Fibroblast of skin of left quadriceps (primary cell): ENCODE measurements at places on chromosomes 3 and 15.

GRCh38 chr3:47712398-47712797 is 69.3 kb downstream of the SMARCC1 start:
- DNase-seq, result no peak

GRCh38 chr3:172846706-172847105 is 96.2 kb downstream of the ECT2 start:
- DNase-seq, result peak; percentile 69

DNA sequence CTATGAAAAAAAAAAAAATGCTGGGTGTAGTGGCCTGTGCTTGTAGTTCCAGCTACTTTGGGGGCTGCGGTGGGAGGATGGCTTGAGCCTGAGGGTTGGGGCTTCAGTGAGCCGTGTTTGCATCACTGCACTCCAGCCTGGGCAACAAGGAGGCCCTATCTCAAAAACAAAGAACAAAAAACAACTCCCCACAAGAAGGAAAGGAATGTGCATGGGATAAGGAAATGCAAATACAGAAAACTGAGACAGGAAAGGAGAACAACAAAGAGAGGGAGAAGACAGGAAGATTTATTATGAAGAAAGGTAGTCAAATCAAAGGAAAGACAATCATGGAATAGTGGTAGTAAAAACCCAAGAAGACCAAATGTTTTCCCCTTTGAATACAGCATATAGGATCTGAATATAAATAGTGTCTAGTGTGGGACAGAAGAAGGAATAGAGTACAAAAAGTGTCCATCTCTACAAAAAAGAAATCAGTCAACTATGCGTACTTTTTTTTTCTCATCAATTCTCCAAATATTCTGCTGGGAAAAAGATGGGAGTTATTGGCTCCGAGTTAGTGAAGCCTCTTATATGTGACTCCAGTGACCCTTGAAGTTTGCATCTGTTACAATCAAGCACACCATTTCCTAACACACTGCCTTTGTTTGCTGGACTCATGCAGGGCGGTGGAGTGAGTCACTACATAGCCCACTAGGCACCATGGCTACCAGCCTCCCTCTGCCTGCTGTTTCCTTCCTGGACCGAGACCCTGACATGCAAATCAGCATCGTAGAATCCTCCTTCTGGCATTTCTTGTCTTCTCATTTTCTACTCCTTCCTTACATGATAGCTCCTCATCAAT is 101.2 kb upstream of the PTX3 start:
- DNase-seq, result no peak

GRCh38 chr15:64892847-64893403 is 18.8 kb upstream of the ANKDD1A start:
- no peak for DNase-seq

GRCh38 chr3:152910966-152911365 is 76.0 kb downstream of the P2RY1 start:
- no peak for DNase-seq

DNA sequence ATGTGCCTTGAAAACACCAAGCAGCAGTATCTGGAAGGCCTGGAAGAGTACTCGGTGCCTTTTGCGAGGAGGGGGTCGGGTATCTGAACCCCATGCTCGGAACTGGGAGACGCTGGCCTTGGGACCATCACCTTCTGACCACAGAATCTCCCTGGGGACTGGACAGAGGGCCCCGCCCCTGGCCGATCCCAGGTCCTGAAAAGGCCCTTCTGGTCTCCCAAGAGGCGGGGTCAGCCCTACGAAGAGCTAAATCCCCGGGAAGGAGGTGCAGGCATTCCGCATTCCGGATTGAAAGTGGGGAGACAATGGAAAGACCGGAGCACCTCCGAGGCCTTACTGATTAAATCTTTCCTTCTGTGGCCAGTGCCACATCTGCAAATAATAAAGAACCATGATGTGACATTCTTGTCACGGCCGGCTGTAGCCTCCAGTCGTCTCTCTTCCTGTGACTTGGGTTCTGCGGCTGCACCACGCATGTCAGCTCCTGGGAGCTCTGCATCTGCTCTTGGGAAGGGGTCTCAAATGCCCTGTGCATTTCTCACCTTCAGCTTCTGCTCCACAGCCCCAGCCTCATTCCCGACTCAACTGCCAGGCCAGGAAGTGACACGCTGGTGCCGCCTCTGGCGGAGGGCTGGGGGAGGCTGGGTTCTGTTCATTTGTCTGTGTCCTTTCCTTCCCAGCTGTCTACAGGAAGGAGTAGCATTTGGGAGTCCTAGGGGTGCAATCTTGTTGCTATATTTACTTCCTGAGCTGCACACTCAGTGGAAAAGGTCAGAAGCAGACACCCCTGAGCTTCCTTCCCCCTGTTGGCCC is 173.5 kb downstream of the KLF13 start:
- no peak for DNase-seq

DNA sequence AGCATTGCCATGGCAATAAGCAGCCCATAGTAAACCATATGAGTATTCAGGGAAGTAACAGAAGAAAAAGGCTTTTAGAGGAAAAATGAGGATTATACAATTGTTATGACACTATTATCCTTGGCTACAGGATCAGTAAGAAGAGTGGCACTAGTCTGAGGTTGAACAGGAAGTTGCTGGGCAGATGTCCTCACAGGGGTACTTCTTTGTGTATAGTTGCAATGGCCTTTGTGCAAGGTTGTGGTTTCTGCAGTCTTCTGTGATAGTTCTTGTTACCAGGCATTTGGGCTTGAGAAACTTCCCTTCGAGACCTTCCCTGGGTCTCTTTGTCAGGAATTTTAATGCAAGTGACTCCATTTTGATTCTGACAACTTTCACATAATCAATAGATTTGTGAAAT is 100.6 kb upstream of the ATP11B start:
- no peak for DNase-seq

GRCh38 chr3:189557824-189558223 is 73.4 kb upstream of the TP63 start:
- no peak for DNase-seq

DNA sequence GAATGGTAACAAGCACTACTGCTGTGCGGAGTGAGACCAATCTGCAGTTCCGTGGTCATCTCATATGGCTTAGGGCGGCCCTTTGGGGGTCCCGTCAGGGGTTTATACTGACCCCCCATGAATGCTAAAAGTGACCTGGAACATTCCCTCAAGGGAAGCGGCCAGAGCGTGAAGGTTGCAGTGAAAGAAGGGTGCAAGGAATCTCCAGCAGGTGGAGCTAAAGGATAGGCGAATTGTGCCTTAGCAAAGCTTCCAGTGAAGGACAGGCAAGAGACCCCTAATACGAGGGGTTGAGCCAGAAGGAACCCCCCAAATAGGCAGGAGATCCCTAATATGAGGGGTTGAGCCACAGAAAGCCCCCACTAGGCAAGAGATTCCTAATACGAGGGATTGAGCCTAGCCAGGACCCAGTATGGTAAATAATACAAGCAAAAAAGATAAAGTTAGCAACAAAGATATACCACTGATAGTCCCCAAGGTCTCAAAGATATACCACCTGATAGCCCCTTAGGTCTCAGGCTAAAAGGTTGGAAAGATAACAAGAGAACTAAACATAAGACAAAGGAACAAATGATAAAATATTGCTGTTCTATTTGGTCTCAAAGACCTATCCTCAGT is 32.8 kb downstream of the ZNF589 start:
- DNase-seq, result peak; percentile 28

GRCh38 chr3:81696090-81696489 is 65.4 kb downstream of the GBE1 start:
- no peak for DNase-seq

DNA sequence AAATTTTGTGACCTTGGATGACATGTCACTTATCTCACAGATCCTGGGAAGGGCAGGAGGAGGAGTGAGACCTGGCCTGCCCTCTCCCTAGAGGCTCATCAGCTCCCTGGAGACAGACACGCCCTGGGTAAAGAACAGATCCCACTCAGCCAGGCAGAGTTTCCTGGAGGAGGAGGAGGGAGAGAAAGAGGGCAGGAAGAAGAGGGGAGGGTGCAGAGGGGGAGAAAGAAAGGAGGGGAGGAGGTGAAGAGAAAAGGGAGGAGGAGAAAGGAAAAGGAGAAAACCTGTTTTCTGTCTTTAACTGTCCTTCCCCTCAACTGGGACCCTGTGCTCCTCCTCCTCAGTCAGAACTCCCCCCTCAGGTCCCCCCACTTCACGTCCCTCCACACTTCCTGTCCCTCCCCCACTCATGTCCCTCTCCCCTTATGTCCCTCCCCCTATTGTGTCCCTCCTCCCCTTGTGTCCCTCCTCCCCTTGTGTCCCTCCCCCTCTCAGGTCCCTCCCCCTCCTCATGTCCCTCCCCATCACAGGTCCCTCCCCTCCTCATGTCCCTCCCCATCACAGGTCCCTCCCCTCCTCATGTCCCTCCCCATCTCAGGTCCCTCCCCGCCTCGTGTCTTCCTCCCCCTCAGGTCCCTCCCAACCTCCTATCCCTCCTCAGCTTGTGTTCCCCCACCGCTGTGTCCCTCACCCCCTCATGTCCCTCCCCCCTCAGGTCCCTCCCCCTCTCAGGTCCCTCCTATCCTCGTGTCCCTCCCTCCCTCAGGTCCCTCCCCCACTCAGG is 52.3 kb upstream of the CGNL1 start:
- no peak for DNase-seq

- DNase-seq, result no peak
Measured at GRCh38 chr3:118907909-118908308, 126.7 kb downstream of the IGSF11 start.

DNA sequence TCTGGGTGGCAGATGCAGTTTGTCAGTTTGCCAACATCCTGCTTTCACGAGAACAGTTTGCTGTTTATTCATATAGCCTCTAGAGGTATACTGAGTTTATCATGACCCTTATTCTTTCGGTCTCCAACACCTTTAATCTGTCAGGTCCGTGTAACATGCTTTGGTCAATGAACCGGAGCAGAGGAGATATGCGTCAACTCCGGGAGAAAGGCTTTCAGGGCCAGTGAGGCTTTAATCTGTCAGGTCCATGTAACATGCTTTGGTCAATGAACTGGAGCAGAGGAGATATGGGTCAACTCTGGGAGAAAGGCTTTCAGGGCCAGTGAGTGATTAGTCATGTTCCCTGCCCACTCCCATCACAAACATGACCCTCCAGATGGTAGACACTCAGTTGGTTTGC is 16.9 kb upstream of the GPD1L start:
- no peak for DNase-seq

DNA sequence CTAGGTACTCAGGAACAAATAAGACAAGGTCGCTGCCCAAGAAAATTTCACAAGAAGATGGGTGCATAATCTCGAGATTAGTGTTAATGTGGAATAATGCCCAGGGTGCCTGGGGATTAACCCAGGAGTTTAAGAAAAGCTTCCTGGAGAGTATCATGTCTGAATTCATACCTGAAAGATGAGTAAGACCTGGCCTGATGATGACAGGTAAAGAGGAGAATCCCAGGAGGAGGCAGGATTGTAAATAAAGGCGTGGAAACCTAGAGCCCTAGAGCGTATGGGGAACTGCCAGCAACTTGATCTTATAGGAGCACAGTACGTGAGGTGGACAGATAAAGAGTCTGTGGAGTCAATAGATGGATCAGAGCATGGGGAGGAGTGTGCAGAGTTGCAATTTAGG is 43.0 kb downstream of the ARRDC4 start:
- no peak for DNase-seq

- no peak for DNase-seq
Measured at GRCh38 chr3:23740517-23740965, 65.2 kb upstream of the UBE2E1 start.

- DNase-seq, result no peak
Measured at GRCh38 chr15:101121511-101122090, 130.2 kb downstream of the CHSY1 start.

DNA sequence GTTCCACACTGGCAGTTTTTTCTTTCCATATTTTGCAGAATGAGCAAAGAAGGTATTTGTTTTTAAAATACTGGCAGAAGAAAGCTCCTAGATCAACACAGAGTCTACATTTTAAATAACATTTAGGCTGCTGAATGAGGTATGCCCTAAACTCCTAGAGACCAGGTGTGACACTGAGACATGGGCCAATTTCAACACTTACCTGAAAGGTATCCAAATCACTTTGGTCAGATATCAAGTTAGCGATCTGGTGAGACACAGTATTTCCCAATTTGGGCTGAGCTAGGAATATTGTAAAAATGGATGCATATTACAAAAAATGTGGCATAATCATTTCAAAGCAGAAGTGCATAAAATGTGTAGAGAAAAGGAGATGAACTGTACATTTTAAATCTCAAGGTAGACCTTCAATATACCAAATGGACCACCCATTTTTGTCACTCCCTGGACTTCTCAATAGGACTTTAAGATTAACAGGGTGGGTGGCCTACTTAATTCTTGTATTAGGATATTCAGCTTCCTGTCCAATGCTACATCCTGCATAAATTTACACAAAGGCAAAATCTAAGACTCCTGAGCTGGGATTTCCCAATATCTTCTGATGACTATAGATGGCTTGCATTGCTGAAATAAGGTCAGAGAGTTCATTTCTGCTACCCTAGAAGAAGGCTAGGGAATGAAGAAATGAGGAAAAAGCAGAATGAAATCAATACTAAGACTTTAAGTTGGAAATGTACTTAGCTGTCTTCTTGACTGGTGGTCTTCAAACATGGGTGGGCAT is 487.8 kb downstream of the FOXP1 start:
- DNase-seq, result no peak

- DNase-seq, result peak; percentile 92
Measured at GRCh38 chr15:39181940-39182339, 398.9 kb upstream of the THBS1 start.

DNA sequence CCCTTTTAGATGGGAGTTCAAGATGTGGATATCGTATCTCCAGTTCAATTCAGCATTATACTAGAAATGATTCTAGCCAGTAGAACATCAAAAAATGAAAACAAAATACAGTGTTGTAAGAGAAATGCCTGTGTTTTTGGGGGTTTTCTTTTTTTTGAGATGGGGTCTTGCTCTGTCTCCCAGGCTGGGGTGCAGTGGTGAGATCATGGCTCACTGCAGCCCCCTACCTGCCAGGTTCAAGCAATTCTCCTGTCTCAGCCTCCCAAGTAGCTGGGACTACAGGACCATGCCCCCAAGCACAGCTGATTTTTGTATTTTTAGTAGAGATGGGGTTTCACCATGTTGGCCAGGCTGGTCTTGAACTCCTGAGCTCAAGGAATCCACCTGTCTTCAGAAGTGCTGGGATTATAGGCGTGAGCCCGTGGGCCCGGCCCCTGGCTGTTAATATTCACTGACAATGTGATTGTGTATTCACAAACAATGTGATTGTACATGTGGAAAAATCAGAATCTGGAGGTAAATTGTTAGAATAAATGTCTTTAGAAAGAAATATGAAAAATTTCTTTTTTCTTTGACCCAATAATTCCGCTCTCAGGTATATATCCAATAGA is 59.0 kb downstream of the ARIH1 start:
- DNase-seq, result no peak
